ENCODE measurements at places on chromosomes 12 and 14. TPM values are rescaled to one million over a fixed set of nuclear protein-coding genes. Genes with fewer than 3 reads are reported as not detected.
A peak's percentile ranks its signal among the peaks of the same experiment; 100 is the strongest.

- peaks cover 31% of the 10 kb centered on the region for H3K36me3 ChIP-seq
- peak overlapping the region; percentile 96 for H3K27ac ChIP-seq
Measured at GRCh38 chr12:110039085-110039807, 9.1 kb downstream of the C12orf76 start.

DNA sequence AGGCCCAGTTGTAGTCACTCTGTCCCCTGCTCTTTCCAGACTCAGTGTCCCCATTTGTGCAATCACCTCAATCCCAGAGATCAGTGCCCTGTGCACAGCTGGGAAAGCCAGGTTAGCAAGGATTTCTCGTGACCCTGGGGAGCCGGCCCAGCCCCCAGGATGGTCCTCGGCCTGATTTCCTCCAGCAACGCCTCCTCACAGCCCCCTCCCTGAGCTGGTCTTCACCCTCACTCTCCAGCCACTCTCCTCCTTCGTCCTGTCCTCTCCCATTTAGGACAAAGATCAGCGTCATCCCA lies 194.8 kb upstream of the C14orf180 start:
- H3K27me3 ChIP-seq, result peaks cover 83% of the 10 kb centered on the region
- H3K27ac ChIP-seq, result no peak overlapping the region
- no peak overlapping the region for H3K4me3 ChIP-seq
- no peak for DNase-seq
- H3K36me3 ChIP-seq, result no peaks in the 10 kb centered on the region

DNA sequence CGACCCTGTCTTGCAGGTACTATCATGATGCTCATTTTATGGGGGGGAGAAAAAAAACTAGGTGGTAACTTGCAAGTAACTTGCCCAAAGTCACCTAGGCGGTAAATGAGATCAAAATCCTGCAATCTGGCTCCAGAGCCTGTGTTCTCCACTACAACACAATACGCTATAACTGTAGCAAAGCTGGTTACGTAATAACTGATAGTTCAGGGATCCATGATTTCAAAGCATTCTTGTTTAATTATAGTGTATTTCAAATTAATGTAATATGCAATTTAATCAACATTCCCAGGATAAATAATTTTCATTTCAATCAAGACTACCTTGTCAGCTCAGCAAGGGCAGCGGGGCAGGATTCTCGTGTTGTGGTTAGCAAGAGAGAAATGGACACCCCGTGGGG lies 31.7 kb downstream of the BBS10 start:
- no peaks in the 10 kb centered on the region for H3K4me1 ChIP-seq
- H3K36me3 ChIP-seq, result no peaks in the 10 kb centered on the region
- H3K4me3 ChIP-seq, result no peak overlapping the region
- no peak overlapping the region for H3K27ac ChIP-seq
- peaks cover 10% of the 10 kb centered on the region for H3K27me3 ChIP-seq

DNA sequence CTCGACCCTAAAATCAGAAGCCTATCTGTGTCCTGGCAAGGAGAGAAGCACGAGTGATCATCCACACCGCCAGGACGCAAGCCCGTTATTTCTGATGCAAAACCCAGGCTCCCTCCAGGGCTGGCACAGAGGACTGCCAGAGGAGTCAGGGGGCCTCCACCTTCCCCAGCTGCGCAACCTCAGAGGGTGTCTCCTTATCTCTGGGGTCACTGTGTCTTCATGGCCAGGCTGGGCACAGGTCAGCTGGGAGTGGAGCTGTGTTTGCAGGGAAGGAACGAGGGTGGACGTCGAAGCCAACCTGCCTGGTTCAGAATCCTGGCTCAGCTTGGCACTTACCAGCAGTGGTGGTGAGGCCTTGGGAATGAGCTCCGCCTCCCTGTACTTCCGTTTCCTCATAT lies 12.0 kb upstream of the SERPINA3 start:
- DNase-seq, result no peak
- H3K36me3 ChIP-seq, result no peaks in the 10 kb centered on the region
- peak overlapping the region; percentile 96 for H3K27ac ChIP-seq
- no peaks in the 10 kb centered on the region for H3K27me3 ChIP-seq
- H3K4me3 ChIP-seq, result peak overlapping the region; percentile 24
- H3K4me1 ChIP-seq, result peaks cover 97% of the 10 kb centered on the region

DNA sequence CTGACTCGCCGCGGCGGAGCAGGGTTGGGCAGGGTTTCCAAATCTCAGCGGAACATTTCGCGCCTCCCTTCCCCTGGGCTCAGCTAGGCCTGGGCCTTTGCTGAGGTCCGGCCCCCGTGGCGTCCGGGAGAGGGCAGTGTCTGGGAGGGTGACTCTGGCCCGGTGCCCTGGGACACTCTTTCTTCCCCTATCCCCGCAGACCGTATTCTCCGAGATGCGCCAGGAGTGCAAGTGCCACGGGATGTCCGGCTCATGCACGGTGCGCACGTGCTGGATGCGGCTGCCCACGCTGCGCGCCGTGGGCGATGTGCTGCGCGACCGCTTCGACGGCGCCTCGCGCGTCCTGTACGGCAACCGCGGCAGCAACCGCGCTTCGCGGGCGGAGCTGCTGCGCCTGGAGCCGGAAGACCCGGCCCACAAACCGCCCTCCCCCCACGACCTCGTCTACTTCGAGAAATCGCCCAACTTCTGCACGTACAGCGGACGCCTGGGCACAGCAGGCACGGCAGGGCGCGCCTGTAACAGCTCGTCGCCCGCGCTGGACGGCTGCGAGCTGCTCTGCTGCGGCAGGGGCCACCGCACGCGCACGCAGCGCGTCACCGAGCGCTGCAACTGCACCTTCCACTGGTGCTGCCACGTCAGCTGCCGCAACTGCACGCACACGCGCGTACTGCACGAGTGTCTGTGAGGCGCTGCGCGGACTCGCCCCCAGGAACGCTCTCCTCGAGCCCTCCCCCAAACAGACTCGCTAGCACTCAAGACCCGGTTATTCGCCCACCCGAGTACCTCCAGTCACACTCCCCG lies 3.0 kb downstream of the WNT1 start:
- no peaks in the 10 kb centered on the region for H3K36me3 ChIP-seq
- H3K27ac ChIP-seq, result no peak overlapping the region
- no peak for DNase-seq
- H3K4me1 ChIP-seq, result peaks cover 44% of the 10 kb centered on the region

DNA sequence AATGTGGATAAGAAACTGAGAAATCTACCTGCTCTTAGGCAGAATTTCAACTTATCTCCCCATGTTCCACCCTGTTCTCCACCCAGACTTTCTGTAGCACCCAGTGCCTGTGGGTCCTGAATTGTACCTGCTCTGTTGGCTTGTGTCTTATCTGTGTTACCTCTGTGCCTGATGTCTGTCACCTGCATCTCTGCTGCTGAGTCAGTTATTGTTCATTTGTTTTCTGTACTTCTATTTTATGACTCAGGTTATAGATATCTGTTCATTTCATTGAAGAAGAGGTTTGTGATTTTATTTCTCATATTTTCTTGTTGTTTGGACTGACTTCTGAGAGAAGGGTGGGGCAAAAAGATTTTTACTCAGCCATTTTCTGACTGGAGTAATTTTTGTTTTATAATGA lies 11.7 kb downstream of the SOCS4 start:
- no peaks in the 10 kb centered on the region for H3K27me3 ChIP-seq
- H3K4me1 ChIP-seq, result no peaks in the 10 kb centered on the region
- H3K36me3 ChIP-seq, result peaks cover 21% of the 10 kb centered on the region
- no peak overlapping the region for H3K4me3 ChIP-seq

The RTL1 gene
- total RNA-seq, result 0.04 TPM

DNA sequence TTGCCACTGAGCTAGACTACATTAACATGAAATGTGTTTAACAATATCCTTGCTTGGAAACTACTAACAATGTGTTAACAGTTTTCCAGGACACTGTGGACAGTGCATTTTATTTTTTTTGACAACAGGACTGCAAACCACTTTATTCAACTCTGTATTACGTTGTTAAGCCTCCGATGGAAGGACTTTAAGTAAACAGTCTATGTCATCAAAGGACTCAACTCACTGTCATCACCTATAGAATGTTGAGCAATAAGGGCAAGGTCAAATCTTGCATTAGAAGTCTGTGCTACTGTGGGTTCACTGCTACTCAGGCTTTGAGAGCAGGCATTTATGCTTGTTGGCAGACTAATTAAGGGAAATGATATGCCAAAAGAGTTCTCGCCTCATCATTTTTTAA lies 483.7 kb downstream of the FLRT2 start:
- no peaks in the 10 kb centered on the region for H3K4me1 ChIP-seq
- H3K4me3 ChIP-seq, result no peak overlapping the region
- no peak overlapping the region for H3K27ac ChIP-seq
- no peaks in the 10 kb centered on the region for H3K27me3 ChIP-seq
- no peaks in the 10 kb centered on the region for H3K36me3 ChIP-seq

The FAM186B gene
- total RNA-seq, result 0.17 TPM

GRCh38 chr12:44285321-44285960 lies 449.6 kb downstream of the TMEM117 start:
- H3K36me3 ChIP-seq, result no peaks in the 10 kb centered on the region
- no peak overlapping the region for H3K4me3 ChIP-seq

The SLC7A8 gene
- total RNA-seq, result not detected

GRCh38 chr14:33475623-33476022 lies 475.3 kb downstream of the EGLN3 start:
- H3K27ac ChIP-seq, result no peak overlapping the region
- no peaks in the 10 kb centered on the region for H3K36me3 ChIP-seq
- peak; percentile 58 for DNase-seq
- H3K4me1 ChIP-seq, result no peaks in the 10 kb centered on the region
- H3K27me3 ChIP-seq, result no peaks in the 10 kb centered on the region

The OTUB2 gene
- 2.2 TPM for total RNA-seq

DNA sequence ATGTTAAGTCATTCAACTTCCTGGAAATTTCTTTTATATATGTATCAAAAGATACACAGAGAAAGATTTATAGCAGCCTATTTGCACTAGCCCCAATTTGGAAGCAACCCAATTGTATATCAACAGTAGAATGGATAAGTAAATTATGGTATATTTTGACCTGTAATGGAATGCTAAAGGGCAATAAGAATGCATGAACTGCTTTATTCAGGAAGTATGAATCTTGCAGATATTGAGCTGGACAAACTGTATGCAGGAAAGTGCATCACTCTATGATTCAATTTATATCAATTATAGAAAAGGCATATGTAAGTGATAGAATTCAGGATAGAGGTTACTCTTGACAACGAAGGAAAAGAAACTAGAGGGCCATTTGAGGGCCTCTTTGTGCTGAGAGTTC lies 913.1 kb upstream of the FBXO33 start:
- H3K4me1 ChIP-seq, result no peaks in the 10 kb centered on the region
- no peak for DNase-seq
- H3K36me3 ChIP-seq, result no peaks in the 10 kb centered on the region
- no peaks in the 10 kb centered on the region for H3K27me3 ChIP-seq

The RFX4 gene
- total RNA-seq, result not detected

The MANSC4 gene
- not detected for total RNA-seq
